Hematopoietic multipotent progenitor cell treated with erythropoietin and hydrocortisone succinate and interleukin-3 and kit ligand, for 4 days (in vitro differentiated cells): ENCODE measurements at places on chromosomes 1 and 21.

- no peak for DNase-seq
These were observed 18.3 kb downstream of the CAPN2 start for GRCh38 chr1:223730479-223731132.

DNA sequence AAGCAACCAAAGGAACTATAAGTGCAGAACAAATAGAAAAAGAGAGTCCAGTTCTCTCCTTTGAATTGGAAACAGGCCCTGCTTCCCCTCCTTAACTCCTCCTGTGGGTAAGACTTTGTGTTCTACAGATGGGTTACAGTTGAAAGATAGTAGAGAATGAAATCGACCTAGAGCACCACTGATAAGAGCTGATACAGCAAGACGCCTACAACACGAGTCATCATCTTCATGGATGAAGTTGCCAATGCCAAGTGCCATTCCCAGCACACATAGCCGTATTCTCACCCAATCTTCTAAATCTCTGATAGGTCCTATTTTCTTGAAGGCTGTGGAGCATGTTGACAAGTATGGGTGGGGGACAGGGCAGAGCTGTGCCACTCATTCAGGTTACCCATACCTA is 99.8 kb upstream of the CAMK1G start:
- DNase-seq, result no peak

DNA sequence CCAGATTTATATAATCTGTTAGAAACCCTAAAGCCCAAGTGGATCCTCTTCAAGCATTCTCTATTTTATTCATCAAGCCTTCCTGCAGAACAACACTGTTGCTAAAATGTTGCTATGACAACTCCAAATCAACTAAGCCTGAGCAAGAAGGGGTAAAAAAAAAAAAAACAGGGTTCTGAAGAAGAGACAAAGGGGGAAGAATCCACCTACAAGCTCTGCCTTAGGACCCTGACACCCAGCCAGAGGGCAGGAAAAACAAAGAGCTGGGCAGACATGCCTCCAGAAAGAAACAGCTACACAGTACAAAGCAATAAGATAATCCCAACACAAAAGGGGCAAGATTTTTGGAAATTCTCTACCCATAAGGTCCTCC is 1.3 kb downstream of the USF1 start:
- peak; percentile 37 for DNase-seq

GRCh38 chr1:181131255-181131941 is 42.9 kb downstream of the IER5 start:
- DNase-seq, result peak; percentile 76

DNA sequence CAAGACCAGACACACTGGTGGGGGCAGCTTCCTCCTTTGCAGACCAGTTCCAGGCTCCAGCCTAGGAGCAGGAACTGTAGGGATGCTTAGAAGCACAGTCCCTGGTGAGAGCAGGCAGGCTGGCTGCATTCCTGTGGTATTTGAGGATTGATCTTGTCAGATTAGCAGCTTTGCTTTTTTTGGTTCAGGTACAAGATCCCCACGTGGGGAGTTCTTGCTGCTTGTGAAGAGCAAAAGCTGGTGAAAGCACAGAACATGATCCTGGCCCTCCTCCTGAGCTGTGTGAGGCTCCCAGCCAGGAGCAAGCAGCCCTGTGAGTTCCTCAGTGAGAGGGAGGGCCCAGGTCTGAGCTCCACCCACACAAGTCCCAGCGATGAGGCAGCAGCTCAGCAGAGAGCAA is 75.3 kb upstream of the ARTN start:
- DNase-seq, result no peak

- peak; percentile 20 for DNase-seq
These were observed 5.4 kb downstream of the UBR4 start for GRCh38 chr1:19204446-19205266.

DNA sequence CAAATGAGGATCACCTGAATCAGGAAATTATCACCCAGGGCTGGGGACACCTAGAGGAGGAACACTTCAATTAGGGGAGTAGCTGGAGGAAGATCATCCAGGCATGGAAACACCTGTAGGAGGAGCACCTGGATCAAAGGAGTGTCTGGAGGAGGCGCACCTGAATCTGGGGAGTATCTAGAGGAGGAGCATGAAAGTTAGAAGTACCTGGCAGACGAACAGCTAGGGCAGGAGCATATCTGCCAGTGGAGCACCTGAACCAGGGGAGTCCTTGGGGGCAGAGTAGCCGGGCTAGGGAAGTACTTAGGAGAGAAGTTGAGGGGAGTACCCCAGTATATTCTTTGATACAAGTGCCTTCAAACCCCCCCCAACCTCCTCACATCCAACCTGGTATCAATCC is 1.3 kb downstream of the C1orf210 start:
- DNase-seq, result no peak
